ENCODE measurements at places on chromosomes 3 and 15. TPM values are rescaled to one million over a fixed set of nuclear protein-coding genes. Genes with fewer than 3 reads are reported as not detected.

GRCh38 chr3:186635532-186635931 is 4.7 kb upstream of the FETUB start:
- DNase-seq, result no peak

- no peak for DNase-seq
These were observed 580.5 kb downstream of the OTOL1 start for GRCh38 chr3:162077108-162077507.

- DNase-seq, result no peak
These were observed 21.4 kb downstream of the TBC1D2B start for GRCh38 chr15:78055919-78056713.

GRCh38 chr3:41936384-41936783 is 25.5 kb downstream of the ULK4 start:
- no peak for DNase-seq

DNA sequence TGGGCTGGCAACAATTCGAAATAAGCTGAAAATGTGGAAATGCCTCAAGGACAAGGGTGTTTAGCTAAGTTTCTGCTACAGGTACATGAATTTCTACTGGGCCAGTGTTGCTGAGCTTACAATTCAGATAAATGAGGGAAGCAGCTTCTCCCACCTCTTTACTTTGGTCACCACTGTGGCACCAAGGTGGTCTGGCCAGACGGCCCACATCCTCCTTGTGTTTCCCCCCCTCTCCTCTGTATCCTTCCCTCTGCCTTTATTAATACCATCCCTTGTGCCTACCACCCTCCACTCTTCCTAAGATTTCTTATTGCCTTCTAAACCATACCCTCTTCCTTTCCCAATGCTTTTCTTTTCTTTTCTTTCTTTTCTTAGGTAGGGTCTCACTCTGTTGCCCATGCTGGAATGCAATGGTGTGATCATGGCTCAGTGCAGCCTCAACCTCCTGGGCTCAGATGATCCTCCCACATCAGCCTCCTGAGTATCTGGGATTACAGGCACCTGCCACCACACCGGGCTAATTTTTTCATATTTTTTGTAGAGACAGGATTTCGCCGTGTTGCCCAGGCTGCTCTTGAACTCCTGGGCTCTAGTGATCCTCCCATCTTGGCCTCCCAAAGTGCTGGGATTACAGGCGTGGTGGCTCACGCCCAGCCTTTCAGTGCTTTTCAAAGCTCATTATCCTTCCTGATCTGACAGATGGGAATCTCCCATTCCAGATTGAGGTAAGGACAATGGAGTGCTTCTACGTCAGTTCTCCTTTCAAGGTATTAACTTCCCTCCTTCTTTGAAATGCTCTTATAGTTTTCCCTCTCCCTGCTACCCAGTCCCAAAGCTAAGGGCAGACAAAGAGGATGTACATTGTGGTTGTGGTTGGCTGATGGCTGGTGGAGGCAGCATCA is 14.8 kb downstream of the ANXA2 start:
- DNase-seq, result no peak

- no peak for DNase-seq
These were observed 32.9 kb downstream of the SNTN start for GRCh38 chr3:63685340-63685739.

- DNase-seq, result no peak
These were observed 327.4 kb downstream of the SHQ1 start for GRCh38 chr3:72520690-72521308.

DNA sequence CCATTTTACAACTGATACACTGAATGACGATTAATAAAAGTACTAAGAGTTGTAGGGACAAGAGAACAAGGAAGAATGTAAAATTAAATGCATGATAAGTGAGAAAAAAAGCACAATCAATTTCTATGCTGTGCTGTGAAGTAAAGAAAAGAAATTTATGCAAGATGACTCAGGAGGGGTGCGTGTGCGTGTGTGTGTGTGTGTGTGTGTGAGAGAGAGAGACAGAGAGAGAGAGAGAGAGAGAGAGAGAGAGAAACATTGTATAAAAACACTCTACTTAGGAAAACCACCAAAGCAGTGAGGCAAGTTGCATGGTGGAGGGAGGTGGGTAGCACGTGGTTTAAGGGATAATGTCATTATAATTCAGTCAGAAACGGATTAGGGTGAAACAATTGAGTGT is 580.8 kb upstream of the ALCAM start:
- DNase-seq, result no peak

- peak; percentile 81 for DNase-seq
These were observed 1.5 kb downstream of the CYP1A1 start for GRCh38 chr15:74723754-74724334.

GRCh38 chr15:67670647-67671305 is 128.3 kb downstream of the MAP2K5 start:
- DNase-seq, result no peak

DNA sequence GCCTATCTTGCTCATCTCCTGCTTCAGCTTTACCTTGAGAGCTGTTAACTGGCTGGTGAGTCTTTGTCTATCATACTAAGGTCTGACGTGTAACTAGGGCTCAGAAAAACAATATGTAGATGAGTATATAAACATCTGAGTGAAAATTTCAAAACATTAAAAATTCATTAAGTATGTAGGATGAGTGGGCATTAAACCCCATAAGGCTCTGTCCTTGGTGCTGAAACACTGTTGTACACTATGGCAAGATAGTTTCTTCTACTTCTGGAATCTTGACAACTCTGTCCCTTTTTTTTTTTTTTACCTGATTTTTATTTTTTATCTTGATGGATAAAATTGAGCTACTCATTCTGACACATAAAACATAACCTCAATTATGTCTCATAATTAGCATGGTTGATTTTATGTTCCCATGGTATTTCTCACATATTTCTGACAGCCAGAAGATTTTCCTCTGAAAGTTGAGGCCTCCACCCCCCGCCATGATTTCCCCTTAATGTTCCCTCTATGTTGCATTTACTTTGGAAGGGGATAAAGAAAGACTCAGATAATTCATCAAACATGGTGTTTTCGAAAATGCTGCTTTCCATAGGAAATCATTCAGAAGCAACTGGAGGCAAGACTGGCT is 54.3 kb downstream of the DGKG start:
- no peak for DNase-seq

DNA sequence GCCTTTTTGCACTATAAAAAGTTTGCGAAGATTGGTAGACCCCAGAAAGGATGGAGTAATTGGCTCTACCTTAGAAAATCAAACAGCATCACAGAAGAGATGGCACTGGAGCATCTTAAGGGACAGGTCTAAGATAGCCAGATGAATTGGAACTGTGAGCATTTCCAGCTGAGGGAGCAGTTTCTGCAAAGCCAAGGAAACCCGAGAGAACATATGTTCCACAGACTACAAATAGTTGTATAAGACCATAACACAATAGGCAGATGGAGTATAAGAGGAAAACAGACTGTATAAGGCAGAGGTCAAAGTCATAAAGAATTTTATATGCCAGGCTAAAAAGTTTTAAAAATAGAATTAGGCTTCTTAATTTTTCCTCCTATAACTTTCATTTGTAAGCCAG is 46.0 kb downstream of the TSC22D2 start:
- DNase-seq, result no peak

GRCh38 chr3:157056035-157056434 is 103.9 kb downstream of the CCNL1 start:
- DNase-seq, result no peak

GRCh38 chr3:53941184-53941583 is 49.5 kb upstream of the SELENOK start:
- no peak for DNase-seq

DNA sequence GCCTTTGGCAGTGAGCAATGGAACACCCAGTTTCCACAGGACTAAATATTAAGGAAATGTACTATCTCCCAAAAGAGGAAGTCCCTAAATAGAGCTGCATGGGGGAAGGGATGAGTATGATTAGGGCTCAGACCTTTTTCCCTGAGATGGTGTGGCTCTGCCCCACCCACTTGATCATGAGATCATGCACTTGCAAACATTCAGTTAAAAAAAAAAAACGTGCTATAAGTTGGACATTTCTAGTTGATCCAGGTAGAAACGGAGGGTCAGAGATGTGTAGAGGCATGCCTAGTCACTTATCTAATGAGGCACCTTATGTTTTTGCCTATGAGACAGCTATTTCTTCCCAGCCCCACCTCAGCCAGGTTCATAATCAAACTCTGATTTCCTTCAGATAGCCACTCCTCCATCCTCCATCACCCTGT is 24.5 kb upstream of the SSR3 start:
- no peak for DNase-seq

GRCh38 chr15:47614360-47615011 is 102.8 kb upstream of the SEMA6D start:
- no peak for DNase-seq

DNA sequence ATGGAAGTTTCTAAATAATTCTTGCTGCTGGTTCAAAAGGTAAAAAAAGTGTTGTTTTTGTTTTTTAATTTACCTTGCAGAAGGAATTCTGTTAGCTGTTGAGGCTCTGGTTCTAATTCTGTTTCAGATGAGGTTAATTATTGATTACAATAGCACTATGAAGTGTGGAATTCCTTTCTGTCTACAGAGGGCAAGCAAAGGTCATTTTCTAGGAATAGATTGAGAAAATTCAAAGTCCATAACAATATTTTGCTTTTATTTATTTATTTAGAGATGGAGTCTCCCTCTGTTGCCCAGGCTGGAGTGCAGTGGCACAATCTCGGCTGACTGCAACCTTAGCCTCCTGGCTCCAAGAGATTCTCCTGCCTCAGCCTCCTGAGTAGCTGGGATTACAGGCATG is 789.6 kb downstream of the GRM7 start:
- DNase-seq, result no peak

- peak; percentile 77 for DNase-seq
These were observed 12.4 kb downstream of the XXYLT1 start for GRCh38 chr3:195258449-195259153.

DNA sequence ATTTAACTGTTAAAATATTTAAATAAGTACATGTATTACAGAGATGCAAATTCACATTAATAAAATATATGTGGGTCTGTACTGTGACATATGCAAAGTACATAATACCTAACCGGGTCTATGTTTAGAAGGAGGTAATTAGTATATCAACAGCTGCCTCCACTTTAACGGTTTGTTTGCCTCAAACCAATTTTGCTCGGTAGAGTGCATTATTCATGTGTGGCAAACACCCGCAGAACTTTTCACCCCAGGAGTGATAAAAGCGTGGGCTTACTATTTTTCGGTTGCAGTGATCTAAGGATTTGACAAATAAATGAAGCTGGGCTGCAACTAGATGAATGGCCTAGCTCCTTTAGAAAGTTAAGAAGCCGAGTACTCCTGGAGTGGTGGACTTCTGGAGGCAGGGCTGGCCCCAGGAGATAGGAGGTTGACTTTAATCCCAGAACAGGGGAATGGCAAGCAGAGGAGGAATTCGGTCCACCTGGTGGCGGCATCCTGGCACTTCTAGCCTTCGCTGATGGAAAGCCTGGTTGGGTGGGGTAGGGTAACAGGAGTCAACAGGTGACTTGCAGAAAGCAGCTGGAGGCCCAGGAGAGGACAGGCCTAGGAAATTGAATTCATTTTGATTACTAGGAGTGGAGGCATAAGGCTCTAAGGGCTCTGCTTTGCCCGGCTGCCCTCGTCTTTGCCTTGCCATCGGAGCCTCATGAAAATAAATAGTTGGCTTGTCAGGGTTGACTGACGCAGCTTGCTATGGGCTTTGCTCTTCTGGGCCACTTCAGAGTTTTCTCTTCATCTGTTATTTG is 2.4 kb downstream of the SLCO3A1 start:
- DNase-seq, result peak; percentile 77

DNA sequence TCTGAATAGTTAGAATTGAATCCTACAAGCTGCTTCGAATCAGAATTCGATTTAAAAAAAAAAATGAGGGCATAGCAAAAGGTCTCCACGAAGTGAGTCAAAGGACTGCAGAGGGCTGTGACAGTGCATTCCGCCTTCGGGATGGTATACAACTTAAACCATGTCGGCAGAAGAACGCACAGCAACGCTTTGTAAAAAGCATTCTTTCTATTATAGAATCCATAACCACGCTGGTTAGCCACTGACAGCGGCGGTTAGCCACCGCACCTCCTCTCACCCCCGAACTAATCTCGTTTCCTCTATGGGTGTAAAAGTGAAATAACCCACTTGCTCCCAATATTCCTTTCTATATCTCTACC is 664 bp upstream of the PIK3CA start:
- DNase-seq, result no peak

GRCh38 chr15:88375234-88375927 is 91.8 kb downstream of the MRPL46 start:
- peak; percentile 33 for DNase-seq

- peak; percentile 12 for DNase-seq
These were observed 2.9 kb upstream of the RASGRF1 start for GRCh38 chr15:79093352-79093935.

DNA sequence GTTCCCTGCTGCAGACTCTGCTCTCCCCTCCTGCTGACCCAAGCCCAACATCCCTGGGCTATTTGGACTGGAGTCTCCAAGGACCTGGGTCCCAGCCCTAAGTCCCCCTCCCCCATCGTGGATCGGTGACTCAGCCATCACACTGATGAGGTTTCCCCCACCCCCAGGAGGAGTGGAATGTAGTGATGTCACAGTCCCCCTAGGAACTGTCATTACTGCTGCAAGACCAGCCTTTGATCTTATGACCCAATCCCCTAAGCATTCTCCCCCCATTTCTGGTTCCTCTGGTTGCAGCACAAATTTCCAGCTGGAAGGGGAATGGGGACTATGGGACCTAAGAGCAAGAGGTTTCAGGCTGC is 63.4 kb upstream of the CSPG4 start:
- peak; percentile 42 for DNase-seq

DNA sequence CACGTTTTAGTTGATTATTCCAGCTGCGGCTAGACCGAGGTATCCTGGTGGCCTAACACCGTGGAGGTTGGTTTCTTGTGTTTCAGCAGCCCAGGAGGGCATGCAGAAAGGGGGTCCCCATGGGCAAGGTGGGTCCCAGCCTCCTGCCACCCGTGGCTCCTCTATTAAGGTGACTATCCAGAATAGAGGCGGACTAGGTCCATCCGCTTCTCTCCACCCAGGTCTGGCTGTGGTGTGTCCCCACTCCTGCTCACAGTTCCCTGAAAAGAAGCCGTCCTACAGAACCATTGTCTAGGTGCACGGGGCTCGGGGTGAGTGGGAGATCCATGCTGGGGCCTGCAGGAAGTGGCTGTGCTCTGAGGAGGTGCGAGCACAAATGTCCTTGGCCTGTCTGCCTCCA is 81.5 kb downstream of the WNT7A start:
- no peak for DNase-seq

- DNase-seq, result no peak
These were observed 108.0 kb upstream of the TBC1D5 start for GRCh38 chr3:17850448-17850847.

Gene PPARG
- 0.62 TPM for total RNA-seq

Gene IP6K1
- total RNA-seq, result 34.7 TPM

Gene TFDP2
- total RNA-seq, result 77.3 TPM

Gene SUSD5
- total RNA-seq, result 0.59 TPM

Gene ADGRG7
- total RNA-seq, result not detected

Gene TMEM207
- total RNA-seq, result not detected

Gene DPPA2
- total RNA-seq, result 10.3 TPM

Gene SLC28A2
- not detected for total RNA-seq

Gene KIF7
- 9.0 TPM for total RNA-seq

Gene ATP2B2
- 0.21 TPM for total RNA-seq
